ENCODE measurements at places on chromosomes 6 and 20.

GRCh38 chr6:43916924-43917877 is 147.2 kb downstream of the VEGFA start:
- no peak for DNase-seq

DNA sequence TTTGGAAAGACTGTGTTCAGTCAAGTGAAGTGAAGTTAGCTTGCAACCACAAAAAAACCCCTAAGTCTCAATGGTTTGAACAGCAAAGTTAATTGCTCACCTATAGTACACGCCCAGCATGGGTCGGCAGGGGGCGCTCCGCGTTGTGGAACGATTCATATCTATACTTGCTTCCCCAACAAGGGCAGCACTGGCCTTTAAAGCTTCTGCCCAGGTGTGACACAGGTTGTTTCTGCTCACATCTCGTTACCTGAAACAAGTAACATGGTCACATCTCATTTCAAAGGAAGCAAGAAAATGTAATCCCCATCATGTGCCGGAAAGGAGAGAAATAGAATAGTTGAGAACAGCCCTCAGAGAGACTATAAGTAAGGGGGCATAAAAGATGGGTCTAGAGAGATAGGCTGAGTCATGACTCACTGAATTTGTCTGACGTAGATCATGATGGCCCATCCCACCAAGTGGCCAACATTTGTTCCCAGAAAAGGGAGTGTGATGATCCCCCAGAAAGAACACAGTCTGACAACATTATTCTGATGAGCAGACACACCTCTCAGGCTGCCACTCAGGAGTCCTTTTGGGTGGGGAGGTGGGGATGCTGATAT is 29.0 kb downstream of the HNF4A start:
- no peak for DNase-seq

DNA sequence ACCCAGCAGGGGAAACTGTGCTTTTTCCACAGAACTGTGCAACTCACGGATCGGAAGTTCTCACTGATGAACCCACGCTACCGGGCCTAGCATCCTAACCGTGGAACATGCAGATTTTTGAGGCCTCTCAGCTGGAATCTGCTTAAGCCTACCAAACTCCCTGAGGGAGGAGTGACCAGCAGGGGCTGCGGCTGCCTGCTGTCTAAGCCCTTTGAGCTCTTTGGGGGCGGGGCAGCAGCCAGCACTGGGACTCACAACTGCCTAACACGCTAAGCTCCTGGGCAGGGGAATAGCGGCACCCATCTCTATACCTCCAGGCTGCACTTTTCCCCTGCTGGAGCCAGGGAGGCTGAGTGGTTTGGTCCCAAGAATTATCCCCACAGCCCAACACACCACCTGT is 20.4 kb upstream of the METTL24 start:
- no peak for DNase-seq

DNA sequence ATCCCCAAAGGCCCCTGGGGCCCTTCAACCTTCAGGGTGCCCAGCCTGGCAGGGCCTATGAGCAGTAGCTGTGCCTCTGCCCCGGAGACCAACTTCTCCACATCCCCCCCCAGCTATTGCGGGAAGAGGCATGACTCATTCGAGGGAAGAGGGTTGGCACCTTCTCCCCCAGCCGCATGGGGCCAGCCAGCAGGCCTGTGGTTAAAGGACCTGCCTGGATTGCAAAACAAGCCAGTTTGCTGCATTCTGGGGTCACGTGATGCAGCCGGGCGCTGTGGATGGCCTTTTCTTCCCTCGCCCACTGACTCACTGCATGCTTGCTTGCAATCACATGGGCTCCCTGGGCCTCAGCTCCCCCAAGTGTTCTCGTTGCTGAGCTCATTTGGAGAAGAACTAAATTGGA is 182.5 kb downstream of the MAFB start:
- DNase-seq, result no peak

DNA sequence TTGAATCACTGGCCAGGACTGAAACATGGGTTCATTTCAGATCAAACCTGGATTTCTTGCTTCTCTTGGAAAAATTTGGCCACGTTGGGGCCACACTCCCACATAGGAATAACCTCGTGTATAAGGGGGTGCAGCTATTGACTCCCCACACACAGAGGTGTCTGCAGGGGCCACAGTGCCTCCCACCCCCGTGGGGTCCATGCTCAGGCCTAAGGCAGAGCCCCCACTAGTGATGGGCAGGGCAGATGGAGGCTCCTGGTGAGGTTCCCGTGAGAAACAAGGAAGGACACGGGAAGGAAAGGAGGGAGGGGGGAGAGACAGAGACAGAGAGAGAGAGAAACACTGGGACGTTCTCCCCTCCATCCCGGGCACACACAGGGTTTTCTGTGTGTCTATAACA is 230.5 kb downstream of the ERMARD start:
- no peak for DNase-seq

- no peak for DNase-seq
These were observed 132.5 kb downstream of the FAXC start for GRCh38 chr6:99216959-99217358.

- no peak for DNase-seq
These were observed 16.6 kb downstream of the SLC22A1 start for GRCh38 chr6:160137989-160138835.

DNA sequence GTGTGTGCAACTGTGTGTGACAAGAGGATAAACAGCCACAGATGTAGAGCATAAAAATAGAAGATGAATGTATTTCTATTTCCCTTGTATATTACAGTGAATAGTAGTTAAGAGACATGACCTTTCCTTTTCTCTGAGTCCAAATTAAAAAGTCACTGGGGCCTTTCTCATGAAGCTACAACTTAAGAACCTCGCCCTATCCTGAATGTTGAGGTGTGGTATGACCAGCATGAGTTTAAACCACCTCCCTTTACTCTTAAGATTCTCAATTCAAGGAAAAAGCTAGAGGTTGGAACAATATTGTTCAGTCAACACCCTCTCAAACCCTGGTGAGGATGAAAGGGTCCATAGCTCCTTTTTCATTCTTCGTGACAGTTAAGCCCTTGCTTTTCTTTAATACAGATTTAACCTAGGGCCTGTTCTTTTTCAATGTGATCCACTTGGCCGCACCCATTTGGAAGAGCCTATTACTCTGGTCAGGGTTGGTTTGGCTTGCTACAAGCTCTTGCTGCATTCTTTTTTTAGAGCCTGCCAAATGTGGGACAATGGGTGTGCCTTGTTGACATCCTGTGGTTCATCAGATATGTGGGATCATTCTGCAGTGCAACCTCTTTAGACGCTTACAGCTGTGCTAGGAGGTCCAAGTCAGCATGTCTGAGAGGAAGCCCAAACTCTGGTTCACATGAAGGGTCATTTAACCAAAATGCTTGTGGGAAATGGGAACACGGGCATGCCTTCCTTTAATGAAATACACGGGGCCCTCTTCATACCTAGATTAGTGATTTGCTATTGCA is 290.0 kb downstream of the HAO1 start:
- DNase-seq, result no peak

DNA sequence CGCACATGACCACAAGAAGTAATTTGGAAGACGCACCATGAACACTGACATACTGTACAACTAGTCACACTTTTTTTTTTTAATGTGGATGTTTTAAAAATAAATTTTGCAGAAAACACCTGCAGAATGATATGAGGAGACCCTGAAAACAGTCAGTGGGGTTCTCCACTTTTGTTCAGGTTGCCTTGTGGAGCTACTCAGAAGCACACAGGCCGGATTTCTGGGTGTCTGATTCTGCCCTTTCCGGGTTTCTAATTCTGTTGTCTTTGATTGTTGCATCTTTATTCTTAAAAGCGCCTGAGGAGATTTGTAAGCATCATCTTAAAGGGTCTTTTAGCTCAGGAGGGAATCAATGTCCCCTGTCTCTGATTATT is 74.5 kb downstream of the SSR1 start:
- DNase-seq, result no peak

- no peak for DNase-seq
These were observed 181.9 kb downstream of the HAO1 start for GRCh38 chr20:7758406-7758805.

GRCh38 chr6:118101220-118101619 is 194.2 kb downstream of the SLC35F1 start:
- DNase-seq, result no peak

GRCh38 chr20:8330319-8330784 is 198.3 kb downstream of the PLCB1 start:
- no peak for DNase-seq

- no peak for DNase-seq
These were observed 30.4 kb downstream of the GABRR1 start for GRCh38 chr6:89186762-89187161.

GRCh38 chr6:49902856-49903255 is 36.5 kb upstream of the CRISP1 start:
- DNase-seq, result no peak

DNA sequence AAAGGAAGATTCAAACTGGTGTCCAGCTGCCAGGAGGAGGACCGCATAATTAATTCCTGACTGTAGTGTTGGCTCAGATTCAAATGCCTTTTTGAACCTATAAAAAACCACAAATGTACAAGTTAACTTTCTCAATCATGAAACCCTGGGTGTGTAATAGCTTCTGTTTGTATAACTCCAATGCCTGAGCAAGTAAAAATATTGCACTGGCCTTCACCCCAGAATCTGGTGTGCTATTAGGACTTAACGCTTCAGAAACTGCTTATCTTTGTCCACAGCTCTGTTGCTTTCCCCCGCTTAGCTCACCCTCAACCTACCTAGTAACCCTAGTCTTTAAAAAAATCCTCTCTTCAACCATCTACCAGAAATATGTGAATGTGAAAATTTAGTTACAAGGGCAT is 119.1 kb upstream of the MAP7 start:
- no peak for DNase-seq

GRCh38 chr6:96917098-96917497 is 7.4 kb upstream of the KLHL32 start:
- no peak for DNase-seq

DNA sequence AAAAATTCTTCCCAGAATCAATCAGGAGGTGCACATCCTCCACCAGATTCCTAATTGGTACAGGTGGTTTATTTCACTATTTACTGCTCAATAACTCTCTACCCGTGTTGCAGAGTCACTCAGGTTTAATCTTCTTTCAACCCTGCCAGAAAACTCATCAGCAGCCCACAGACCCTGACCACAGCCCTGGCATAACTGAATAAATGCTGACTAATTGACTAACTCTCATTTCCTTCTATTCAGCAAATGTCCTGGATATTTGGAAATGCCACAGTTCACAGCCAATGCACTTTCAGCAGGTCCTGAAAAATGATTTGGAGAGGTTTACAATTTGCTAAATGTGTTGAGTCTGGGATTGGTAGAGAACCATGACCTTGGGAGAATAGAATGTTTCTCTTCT is 62.3 kb downstream of the TRMT6 start:
- DNase-seq, result no peak

DNA sequence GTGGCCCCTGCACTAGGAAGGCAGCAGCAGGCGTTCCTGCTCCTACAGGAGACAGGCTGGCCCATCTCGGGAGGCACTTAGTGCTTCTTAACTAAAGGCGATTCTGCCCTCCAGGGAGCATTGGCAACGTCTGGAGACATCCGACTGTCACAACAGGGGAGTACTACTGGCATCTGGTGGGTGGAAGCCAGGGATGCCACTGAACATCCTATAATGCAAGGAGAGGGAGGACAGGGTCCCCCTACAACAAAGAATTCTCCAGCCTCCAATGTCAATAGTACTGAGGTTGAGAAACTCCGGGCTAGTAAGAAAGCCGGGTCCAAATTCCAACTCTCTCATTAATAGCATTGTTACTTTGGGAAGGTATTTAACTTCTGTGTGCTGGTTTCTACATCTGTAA is 119.4 kb upstream of the ARMC2 start:
- DNase-seq, result no peak

GRCh38 chr20:13267231-13267630 is 46.2 kb downstream of the ISM1 start:
- no peak for DNase-seq

DNA sequence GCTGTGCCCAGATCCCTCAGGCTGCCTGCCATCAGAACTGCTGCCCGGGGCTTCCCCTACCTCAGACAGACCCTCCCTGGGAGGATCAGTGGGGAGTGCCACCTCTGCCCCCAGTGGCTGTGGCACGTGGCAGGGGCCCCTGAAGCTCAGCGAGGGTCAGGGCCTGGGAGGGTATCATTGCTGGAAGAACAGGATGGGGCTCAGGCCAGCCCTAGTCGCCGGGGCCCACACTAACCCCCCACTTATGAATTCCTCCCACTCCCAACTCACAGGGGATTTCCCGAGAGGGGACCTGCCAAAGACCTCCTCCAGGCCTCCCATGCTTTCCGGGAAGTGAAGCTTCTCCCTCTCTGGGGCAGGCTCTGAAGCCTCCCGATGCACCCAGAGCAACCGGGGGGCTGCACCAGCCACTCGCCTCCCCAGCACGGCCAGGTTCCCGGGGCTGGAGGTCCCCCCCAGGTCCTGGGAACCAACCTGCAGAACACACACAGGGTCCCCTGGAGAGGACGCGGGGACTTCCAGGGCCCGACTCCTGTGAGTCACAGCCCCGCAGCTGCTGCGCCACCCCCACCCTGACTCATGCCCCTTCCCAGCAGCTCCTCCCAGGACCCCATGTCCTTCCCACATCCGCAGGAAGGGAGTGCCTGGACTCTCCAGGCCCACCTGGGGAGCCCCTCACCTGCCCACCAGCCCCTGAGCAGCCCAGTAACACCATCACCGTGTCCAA is 2.5 kb downstream of the TNFRSF6B start:
- no peak for DNase-seq

DNA sequence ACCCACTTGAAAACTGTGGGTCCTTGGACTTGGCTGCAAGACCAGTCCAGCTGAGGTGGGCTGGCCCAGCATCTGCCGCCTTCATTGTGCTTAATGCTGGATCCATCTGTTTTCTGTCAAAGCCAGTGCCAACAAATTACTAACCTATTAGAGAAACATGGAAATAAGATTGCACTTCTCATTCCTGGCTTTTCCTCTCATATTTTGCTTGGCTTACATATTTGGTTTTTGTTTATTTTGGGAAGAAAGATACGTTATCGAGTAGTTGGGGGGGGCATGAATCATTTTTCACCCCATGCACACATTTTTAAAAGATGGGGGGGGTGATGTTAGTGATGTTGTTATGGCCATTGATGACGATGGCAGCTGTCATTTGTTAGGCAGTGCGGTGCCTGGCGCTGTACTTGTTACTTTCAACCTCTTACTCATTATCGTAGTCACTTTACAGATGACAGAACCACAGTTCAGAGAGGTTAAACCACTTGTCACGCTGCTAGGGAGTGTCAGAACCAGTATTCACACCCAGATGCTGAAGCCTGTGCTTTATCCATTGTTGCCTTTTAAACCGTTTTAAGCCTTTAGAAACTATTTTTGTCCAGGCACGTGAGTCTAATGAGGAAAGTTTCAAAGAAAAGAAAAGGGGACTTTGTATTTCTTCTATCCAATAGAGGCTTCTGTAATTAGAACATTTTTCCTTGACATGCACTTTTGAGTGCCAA is 180.0 kb downstream of the TMEM242 start:
- no peak for DNase-seq

- no peak for DNase-seq
These were observed at the start of gene KCNB1 for GRCh38 chr20:49482621-49483017. Gene KCNB1, minus strand, starts transcription at chr20:49482668. Its CDS starts 188 bp downstream, at chr20:49482480.
